ENCODE measurements at places on chromosomes 2 and 18.

GRCh38 chr2:66561645-66562303, 126.8 kb downstream of the MEIS1 start:
- no peak overlapping the region for H3K27ac ChIP-seq
- H3K27me3 ChIP-seq: no peaks in the 10 kb centered on the region
- peaks cover 15% of the 10 kb centered on the region for H3K4me1 ChIP-seq
- H3K4me3 ChIP-seq: no peak overlapping the region
- no peaks in the 10 kb centered on the region for H3K36me3 ChIP-seq

- no peak overlapping the region for H3K27ac ChIP-seq
- H3K36me3 ChIP-seq: no peaks in the 10 kb centered on the region
- H3K27me3 ChIP-seq: no peaks in the 10 kb centered on the region
- no peak for DNase-seq
- H3K4me1 ChIP-seq: no peaks in the 10 kb centered on the region
Measured at GRCh38 chr2:9966491-9967022, 15.1 kb downstream of the GRHL1 start.

GRCh38 chr2:195410074-195410671, 246.9 kb upstream of the SLC39A10 start:
- no peaks in the 10 kb centered on the region for H3K27me3 ChIP-seq
- H3K4me1 ChIP-seq: no peaks in the 10 kb centered on the region
- no peaks in the 10 kb centered on the region for H3K36me3 ChIP-seq
- no peak overlapping the region for H3K4me3 ChIP-seq
- no peak overlapping the region for H3K27ac ChIP-seq
- DNase-seq: no peak

- no peaks in the 10 kb centered on the region for H3K36me3 ChIP-seq
- H3K4me1 ChIP-seq: no peaks in the 10 kb centered on the region
- DNase-seq: no peak
- H3K27me3 ChIP-seq: no peaks in the 10 kb centered on the region
Measured at GRCh38 chr2:1256632-1257324, 156.5 kb upstream of the TPO start.

DNA sequence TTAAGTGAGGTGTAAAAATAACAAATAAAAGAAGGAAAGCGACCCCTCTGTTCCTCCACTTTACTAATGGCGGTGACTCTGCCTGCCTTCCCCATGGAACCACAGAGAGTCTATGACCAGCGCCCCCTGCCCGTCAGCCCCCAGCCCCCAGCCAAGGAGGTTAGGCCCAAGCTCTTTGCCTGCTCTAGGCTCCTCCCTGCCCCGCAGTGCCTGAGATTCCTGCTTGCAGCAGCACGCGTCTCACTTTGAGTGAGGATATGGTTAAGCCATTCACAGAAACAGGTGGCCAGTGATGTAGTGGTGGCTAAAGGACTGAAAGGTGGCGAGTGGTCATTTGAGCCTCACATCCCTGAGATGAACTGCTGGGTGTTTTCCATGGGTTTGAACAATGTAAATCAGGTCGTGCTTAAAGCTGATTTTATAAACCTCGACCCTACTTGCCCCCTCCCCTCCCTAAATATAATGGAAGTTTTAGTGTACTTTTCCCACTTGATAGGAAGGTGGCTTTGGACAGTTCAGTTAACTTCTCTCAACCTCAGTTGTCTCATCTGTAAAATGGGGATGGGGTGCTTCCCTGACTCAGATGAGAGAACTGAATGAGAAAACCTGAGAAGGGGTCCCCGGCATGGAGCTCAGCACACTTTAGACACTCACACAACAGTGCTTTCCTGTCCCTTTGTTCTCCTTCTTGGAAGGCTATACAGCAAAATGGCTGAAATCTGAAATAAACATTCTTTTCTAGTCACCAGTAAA, 46.5 kb downstream of the IL1RL2 start:
- no peaks in the 10 kb centered on the region for H3K4me1 ChIP-seq
- H3K27me3 ChIP-seq: no peaks in the 10 kb centered on the region
- H3K36me3 ChIP-seq: no peaks in the 10 kb centered on the region
- no peak overlapping the region for H3K4me3 ChIP-seq
- DNase-seq: no peak
